ENCODE measurements at places on chromosomes 6 and 20. TPM values are rescaled to one million over a fixed set of nuclear protein-coding genes. Genes with fewer than 3 reads are reported as not detected.

Gene PGC
- total RNA-seq: not detected

Gene GTF3C6
- 22.3 TPM for total RNA-seq

Gene MBOAT1
- 2.5 TPM for total RNA-seq

Gene DLK2
- total RNA-seq: 1.5 TPM

DNA sequence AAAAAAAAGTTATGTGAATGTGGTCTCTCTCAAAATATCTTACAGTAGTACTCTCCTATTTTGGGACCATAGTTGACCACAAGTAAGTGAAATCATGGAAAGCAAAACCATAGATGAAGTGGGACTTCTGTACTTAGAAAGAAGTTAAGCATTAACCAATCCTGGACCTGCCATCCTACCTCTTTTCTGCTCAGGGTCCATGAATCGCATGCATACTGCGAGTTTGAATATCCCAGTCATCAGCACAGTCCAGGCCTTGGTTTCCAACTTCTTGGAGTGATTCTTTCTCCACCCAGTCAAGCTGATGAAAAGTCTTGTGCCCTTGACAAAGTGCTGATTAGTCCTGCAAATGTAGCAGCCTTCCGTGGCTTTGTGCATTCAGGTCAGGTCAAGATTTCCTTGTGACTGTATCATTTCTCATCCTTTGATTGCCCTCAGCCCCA is 46.0 kb downstream of the RNF217 start:
- DNase-seq: no peak

- peak; percentile 31 for DNase-seq
These were observed 13.8 kb downstream of the ATXN1 start for GRCh38 chr6:16747232-16748024.

GRCh38 chr20:31602779-31603441 is 2.2 kb upstream of the ID1 start:
- DNase-seq: peak; percentile 83

DNA sequence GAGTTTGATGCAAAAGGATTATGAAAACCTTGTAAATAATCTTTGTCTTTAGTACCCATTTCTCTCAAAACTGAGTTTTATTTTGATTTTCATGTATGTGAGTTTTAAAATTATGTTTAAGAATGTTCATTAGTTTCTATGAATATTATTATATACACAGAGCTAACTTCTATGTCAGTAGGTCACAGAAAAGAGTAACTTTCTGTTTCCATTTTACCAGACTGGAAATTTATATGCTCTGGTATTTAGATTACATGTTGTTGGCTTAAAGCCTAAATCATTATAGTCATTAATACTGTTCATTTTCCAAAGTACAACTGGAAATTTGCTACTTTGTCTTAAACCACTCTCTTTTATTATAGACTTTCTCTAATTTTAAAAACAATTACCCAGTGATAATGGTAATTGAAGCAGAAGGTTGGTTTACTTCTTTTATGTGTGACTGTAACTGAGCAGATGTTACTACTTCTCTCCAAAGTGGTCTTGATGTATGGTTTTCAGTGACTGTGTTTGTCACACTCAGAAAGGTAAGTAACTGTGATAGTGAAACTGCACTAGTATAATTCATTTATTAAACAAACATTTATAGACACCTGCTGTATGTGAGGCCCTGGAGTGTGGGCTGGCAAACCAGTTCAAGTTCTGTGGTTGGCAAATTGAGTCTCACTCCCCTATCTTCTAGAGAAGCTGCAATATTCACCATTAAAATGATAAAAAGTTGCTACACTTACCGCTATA is 13.2 kb downstream of the CRYBG1 start:
- DNase-seq: no peak

- peak; percentile 47 for DNase-seq
These were observed 85.6 kb upstream of the CARMIL1 start for GRCh38 chr6:25193460-25194171.

- DNase-seq: peak; percentile 55
These were observed 3.5 kb downstream of the TFAP2A start for GRCh38 chr6:10411131-10411970.

DNA sequence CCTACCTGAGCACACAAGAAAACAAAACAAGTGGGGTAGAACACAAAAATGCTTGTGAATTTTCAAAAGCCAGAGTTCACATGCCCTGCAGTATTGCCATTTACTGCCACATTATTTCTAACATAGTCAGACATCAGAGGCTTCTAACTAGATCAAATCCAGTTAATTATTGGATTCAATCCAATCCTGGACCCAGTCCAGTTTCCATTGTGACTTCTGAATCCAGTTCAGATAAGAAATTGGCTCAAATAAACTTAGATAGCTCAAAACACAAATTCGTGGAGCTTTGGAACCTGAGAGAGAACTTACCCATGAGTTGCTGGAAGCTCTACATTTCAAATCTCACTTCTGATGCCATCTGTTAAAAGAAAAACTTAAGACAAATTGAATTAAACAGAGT is 85.2 kb upstream of the ANKEF1 start:
- DNase-seq: no peak

All from MG63 (cell line).